AG08396 (cell line): ENCODE measurements at places on chromosomes 11 and 22.

DNA sequence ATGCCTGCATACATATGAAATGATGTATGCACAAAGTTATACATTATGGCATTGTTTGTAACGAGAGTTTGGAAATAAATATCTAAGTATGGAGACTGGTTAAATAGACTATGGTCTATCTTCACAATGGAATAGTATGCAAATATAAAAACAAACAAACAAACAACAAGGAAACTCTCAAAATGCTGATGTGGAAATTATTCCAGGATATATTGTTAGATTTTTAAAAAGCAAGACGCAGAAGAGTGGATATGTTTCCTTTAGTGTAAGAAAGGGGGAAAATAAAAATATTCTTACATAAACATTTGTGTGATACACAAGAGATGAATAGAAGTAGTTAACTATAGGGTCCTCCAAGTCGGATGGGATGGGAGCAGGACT, 10.8 kb upstream of the CRKL start:
- DNase-seq = no peak

- no peak for DNase-seq
Measured at GRCh38 chr22:47011131-47011858, 248.8 kb downstream of the TBC1D22A start.

DNA sequence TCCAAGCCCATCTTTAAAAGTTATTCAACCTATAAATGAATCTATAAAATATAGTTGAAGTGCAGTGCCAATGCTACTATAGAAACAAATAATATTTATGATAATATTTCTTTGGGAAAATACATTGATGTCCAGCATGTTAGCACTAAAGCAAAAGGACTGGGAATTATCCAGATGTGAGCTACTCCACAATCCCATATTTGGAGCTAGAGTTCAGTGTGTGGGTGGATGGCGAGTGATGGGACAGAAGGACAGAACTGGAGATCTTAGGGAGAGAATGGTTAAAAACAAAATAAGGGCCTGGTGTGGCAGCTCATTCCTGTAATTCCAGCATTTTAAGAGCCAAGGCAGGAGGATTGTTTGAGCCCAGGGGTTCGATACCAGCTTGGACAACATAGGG, 216.8 kb downstream of the TMEM135 start:
- no peak for DNase-seq

GRCh38 chr11:33388793-33389525, 131.8 kb downstream of the HIPK3 start:
- DNase-seq = no peak

GRCh38 chr22:49763696-49764095, 64.0 kb downstream of the BRD1 start:
- DNase-seq = no peak

DNA sequence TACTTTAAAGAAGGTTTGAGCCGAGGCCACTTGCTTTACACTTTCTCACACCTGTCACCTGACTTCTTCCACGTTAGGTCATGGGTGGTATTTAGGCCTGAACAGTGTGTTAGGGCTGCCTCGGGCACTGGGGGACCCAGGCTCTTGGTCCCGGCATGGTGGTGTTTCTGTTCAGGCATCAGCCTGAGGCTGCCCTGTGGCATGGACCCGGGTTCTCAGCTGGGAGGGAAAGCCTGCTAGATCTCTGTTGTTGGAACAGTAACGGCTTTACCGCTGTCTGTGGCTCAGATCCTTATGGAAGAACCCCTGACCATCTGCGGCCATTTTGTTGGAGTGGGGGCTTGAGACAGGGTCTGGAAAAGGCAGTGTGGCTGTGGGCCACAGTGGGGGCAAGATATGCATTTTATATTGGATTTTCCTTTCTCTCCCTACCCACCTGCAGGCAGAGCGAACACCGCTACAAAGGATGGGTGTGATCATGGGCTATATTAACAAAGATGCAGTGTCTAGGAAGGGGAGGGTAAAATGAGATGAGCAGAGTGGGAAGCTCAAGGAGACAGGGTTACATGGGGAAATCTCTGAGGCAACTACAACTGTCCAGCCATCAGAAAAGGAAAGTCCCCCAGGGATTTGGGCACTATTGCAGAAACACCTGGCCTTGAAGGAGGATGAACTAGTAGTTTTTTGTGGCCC, 1.6 kb upstream of the KCNJ11 start:
- no peak for DNase-seq

DNA sequence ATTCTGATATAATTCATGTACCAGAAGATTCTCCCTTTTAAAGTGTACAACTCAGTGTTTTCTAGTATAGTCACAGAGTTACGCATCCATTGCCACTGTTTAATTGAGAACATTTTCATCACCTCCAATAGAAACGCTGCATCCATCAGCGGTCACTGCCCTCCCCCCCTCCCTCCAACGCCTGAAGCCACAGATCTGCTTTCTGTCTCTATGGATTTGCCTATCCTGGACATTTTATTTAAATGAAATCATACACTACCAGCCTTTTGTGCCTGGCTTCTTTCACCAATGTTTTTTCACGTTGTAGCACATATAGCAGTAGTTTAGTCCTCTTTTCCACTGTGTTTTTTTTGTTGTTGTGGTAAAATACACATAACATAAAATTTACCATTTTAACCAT, 22.8 kb downstream of the TCP11L1 start:
- no peak for DNase-seq

DNA sequence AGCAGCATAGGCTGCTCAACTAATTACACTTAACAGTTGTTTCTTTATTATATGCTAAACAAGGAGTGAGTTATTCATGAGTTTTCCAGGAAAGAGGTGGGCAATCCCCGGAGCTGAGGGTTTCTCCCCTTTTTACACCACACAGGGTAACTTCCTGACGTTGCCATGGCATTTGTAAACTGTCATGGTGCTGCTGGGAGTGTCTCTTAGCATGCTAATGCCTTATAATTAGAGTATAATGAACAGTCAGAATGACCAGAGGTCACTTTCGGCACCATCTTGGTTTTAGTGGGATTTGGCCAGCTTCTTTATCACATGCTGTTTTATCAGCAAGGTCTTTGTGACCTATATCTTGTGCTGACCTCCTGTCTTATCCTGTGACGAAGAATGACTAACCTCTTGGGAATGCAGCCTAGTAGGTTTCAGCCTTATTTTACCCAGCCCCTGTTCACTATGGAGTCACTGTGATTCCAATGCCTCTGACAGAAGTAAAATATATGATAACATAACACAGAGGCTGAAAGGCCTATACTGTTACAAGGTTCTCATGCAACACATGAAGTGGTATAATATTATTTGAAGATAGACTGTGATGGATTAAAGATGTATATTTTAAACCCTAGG, 41.3 kb upstream of the RDX start:
- no peak for DNase-seq

GRCh38 chr22:21960200-21961126, 7.8 kb upstream of the PPM1F start:
- DNase-seq = no peak

DNA sequence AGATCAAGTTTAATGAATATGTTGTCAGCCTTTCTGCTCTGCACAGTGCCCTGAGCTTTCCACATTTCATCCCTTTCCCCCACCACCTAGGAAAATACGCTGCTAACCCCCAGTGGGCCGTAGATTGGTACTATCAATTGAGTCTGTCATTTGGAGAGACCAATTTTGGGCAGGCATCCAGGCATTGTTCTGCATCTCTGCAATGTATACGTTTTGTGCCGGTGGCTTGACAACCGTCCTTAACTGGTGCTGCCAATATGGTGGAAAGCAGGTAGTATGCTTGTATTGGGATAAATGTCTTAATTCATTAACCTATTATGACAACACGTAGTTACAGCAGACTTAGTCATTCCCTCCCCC, 1.3 kb downstream of the ELMOD1 start:
- DNase-seq = no peak

DNA sequence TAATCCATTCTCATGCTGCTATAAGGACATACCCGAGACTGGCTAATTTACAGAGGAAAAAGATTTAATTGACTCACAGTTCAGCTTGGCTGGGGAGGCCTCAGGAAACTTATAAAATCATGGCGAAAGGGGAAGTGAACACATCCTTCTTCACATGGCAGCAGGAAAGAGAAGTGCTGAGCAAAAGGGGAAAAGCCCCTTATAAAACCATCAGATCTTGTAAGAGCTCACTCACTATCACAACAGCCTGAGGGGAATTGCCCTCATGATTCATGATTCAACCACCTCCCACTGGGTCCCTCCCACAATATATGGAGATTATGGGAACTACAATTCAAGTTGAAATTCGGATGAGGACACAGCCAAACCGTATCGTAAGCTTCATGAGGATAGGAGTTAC, 3.8 kb upstream of the CYB5R2 start:
- no peak for DNase-seq

DNA sequence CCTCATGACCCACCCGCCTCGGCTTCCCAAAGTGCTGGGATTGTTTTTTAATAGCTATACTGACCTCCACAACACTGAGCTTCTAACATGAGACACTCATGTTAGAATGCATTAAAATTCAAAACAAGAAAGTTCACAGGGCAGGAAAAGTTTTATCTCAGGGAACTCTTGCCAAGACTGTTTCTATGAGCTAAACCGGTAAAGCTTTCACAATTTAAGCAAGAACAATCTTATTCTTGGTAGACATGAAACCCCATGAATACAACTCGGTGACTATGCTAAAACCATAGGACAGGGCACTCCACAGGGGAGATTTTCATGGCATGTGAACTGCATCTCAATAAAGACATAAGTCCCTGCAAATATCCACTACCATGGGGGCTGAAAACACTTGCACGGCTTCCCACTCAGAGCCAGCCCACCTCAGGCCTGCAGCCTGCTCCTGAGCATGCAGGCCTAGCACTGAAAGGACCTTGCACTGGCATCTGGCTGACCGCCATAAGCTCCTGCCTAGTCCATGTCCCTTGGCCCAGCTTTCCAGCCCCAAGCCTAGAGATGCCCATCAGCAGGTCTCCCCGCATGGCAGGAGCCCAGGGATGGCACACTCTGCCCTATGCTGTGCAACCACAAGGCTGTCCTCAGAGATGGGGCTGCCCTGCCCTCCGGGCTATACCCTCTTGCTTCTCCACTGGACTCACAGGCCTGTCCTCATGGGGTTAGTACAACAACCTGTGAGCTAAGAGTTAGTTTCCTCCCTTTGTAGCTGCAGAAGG, 58.4 kb downstream of the DGCR2 start:
- DNase-seq = no peak

DNA sequence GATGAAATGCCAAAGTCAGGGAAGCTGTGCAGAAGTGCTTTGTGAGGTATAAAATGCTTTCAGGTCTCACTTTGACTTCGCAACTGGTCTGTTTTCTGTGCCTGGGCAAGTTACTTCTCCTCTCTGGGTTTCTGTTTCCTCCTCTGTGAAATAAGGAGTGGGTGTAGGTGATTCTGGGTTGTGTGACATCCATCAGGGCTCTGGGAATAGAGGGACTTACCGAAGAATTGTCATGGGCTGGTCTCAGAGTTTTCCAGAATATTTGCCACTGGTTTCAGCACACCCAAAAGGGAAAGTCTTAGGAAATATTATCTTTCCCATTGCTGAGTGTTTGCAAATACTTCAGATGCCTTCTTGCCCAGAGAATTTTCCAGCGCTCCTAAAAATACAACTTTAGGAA, 118.4 kb downstream of the KIAA1671 start:
- DNase-seq = no peak

GRCh38 chr22:36921309-36922104, 8.1 kb downstream of the CSF2RB start:
- no peak for DNase-seq

GRCh38 chr11:20156280-20156875, 3.9 kb downstream of the DBX1 start:
- DNase-seq = no peak

DNA sequence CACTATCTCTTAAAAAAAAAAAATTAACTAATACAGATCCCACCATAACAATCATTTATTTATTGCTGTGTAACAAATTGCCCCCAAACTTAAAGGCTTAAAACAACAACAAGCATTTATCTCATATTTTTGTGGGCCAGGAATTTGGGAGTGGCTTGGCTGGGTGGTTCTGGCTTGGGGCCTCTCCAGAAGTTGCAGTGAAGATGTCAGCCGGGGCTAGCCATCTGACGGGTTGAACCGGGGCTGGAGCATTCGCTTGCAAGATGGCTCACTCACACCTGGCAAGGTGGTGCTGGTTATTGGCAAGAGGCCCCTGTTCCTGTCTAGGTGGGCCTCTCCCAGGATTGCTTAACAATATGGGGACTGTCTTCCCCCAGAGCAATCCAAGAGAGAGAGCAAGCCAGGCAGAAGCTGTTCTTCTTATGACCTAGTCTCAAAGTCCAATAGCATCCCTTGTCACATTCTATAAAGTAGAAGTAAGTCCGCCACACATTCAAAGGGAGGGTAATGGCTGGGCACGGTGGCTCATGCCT, 29.5 kb downstream of the ACO2 start:
- DNase-seq = no peak

DNA sequence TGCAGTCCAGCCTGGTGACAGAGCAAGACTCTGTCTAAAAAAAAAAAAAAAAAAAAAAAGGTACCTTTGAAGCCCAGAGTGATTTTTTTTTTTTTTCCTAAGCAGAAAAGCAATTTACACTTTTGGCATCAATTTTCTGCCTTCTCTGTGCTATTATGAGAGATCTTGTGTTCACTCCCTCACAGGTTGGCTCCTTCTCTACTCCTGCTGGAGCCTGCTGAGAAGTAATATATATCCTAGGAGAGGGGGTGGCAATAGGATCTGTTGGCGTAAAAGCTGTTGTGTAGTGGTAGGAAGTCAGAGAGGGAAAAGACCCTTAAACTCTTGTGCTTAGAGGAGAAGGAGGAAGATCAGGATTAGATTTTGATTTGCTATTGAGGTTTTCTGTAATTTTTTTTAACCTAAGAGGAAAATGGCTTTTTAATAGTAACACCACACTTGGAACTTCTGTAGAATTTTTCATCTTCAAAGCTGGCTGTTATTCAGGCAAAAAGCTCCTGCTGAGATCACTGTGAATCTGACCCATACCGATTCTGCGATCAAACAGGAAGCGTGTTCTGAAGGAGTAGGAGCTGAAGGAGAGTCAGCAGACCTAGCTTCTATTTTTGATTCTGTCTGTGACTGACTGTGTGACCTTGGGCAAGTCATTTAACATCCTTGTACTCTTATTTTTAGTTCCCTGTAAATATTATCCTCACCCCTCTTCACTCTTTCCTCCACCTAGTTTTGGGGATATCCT, 77.7 kb downstream of the TRIM44 start:
- DNase-seq = no peak
